ENCODE measurements at places on chromosomes 13 and 19.

GRCh38 chr19:47615230-47615629 lies 6.3 kb downstream of the BICRA start:
- peaks cover 2% of the 10 kb centered on the region for H3K36me3 ChIP-seq
- no peaks in the 10 kb centered on the region for H3K27me3 ChIP-seq
- H3K4me1 ChIP-seq, result peaks cover 57% of the 10 kb centered on the region
- H3K4me3 ChIP-seq, result peak overlapping the region; percentile 79
- DNase-seq, result no peak

GRCh38 chr13:90882551-90882950 lies 464.9 kb upstream of the MIR17HG start:
- no peaks in the 10 kb centered on the region for H3K4me1 ChIP-seq
- no peak overlapping the region for H3K27ac ChIP-seq
- no peak overlapping the region for H3K4me3 ChIP-seq
- no peaks in the 10 kb centered on the region for H3K27me3 ChIP-seq
- H3K36me3 ChIP-seq, result no peaks in the 10 kb centered on the region
- no peak for DNase-seq

- peaks cover 4% of the 10 kb centered on the region for H3K4me1 ChIP-seq
- H3K27ac ChIP-seq, result no peak overlapping the region
- H3K36me3 ChIP-seq, result no peaks in the 10 kb centered on the region
- no peaks in the 10 kb centered on the region for H3K27me3 ChIP-seq
These were observed 14.5 kb upstream of the TSPAN16 start for GRCh38 chr19:11281356-11282049.

DNA sequence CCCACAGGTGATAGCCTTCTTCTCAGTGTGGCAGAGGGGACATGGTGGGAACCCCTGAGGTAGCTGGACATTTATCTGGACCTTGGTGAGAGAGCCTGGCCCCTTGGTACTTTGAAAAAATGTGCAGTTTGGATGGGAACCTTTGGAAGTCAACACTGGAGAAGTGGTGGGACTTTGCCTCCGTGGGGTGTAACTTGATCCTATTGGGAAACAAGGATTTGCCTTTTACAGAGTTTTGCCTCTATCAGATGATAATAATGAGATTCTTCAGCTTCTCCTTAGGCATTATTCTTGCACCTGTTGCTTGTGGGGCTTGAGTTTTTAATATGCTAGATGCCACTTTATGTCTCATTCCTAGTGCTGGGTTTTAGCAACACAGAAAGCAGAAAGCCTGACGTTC lies 99.0 kb downstream of the ERCC5 start:
- DNase-seq, result no peak
- no peak overlapping the region for H3K27ac ChIP-seq
- peaks cover 11% of the 10 kb centered on the region for H3K4me1 ChIP-seq
- H3K27me3 ChIP-seq, result no peaks in the 10 kb centered on the region

DNA sequence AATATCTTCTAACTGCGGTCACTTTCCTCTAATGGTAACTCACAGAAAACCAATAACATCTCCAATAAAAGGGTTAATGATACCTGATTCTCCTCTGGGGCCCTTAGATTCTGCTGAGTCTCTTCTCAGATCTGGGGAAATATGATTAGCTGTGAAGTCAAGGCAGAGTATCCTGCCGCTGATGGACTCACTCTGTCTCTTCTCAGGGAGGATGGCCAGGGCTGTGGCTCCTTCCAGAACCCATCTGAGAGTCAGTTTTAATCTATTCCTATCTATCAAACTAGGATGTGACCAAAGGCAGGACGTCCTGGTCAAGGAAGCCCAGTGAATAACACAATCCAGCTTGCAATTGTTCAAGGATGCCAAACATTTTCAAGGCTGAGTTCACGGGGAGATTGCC lies 109.8 kb downstream of the SLC10A2 start:
- no peaks in the 10 kb centered on the region for H3K36me3 ChIP-seq
- H3K27ac ChIP-seq, result no peak overlapping the region
- no peak for DNase-seq
- H3K27me3 ChIP-seq, result peaks cover 2% of the 10 kb centered on the region
- no peaks in the 10 kb centered on the region for H3K4me1 ChIP-seq
- no peak overlapping the region for H3K4me3 ChIP-seq

DNA sequence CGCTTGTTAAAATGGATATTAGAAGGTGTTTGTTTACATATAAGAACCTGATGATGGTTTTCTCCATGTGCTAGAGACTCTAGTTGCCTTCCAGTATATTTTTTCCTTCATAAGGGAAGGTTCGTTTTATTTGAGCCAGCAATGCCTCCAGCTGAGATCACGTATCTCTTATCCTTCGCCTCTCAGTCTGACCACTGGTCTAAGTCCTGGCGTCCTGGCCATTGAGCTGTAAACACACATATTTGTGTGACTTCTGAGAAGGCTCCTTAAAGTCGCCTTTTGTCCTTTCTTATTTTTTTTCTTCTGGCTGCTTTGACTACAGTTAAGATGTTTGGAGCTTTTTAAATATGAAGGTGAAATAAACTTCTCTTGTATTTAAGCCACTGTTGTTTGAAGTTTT lies 23.7 kb upstream of the GPR183 start:
- H3K27me3 ChIP-seq, result no peaks in the 10 kb centered on the region
- no peak overlapping the region for H3K4me3 ChIP-seq
- no peak overlapping the region for H3K27ac ChIP-seq
- DNase-seq, result no peak
- H3K36me3 ChIP-seq, result peaks cover 19% of the 10 kb centered on the region
- H3K4me1 ChIP-seq, result no peaks in the 10 kb centered on the region

DNA sequence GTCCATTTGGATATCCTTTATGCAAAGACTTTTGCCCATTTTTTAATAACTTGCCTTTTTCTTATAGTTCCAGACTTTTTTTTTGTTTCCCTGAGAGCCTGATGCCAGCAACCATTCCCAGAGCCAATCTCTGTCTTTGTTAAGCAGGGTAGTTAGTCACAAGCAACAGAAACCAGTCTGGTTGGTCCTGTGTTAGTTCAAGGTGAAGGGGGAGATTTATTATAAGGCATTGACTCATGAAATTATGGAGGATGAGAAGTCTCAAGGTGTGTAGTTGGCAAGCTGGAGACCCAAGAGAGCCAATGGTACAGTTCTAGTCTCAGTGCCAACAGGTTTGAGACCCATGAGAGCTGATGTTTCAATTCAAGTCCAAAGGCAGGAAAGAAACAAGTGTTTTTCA lies 33.0 kb downstream of the GPR12 start:
- H3K27me3 ChIP-seq, result peaks cover 17% of the 10 kb centered on the region
- no peak for DNase-seq

- DNase-seq, result no peak
- H3K27ac ChIP-seq, result no peak overlapping the region
- H3K27me3 ChIP-seq, result peaks cover 21% of the 10 kb centered on the region
- peaks cover 26% of the 10 kb centered on the region for H3K4me1 ChIP-seq
These were observed 11.0 kb upstream of the BBC3 start for GRCh38 chr19:47241919-47242577.

GRCh38 chr13:95607366-95607765 lies 37.1 kb downstream of the DZIP1 start:
- peaks cover 12% of the 10 kb centered on the region for H3K36me3 ChIP-seq
- no peak for DNase-seq
- H3K4me3 ChIP-seq, result no peak overlapping the region
- no peak overlapping the region for H3K27ac ChIP-seq
- no peaks in the 10 kb centered on the region for H3K27me3 ChIP-seq

- no peak overlapping the region for H3K27ac ChIP-seq
- H3K4me1 ChIP-seq, result no peaks in the 10 kb centered on the region
- H3K4me3 ChIP-seq, result no peak overlapping the region
- no peaks in the 10 kb centered on the region for H3K36me3 ChIP-seq
- DNase-seq, result no peak
These were observed 162.5 kb upstream of the SLITRK1 start for GRCh38 chr13:84044805-84045204.

DNA sequence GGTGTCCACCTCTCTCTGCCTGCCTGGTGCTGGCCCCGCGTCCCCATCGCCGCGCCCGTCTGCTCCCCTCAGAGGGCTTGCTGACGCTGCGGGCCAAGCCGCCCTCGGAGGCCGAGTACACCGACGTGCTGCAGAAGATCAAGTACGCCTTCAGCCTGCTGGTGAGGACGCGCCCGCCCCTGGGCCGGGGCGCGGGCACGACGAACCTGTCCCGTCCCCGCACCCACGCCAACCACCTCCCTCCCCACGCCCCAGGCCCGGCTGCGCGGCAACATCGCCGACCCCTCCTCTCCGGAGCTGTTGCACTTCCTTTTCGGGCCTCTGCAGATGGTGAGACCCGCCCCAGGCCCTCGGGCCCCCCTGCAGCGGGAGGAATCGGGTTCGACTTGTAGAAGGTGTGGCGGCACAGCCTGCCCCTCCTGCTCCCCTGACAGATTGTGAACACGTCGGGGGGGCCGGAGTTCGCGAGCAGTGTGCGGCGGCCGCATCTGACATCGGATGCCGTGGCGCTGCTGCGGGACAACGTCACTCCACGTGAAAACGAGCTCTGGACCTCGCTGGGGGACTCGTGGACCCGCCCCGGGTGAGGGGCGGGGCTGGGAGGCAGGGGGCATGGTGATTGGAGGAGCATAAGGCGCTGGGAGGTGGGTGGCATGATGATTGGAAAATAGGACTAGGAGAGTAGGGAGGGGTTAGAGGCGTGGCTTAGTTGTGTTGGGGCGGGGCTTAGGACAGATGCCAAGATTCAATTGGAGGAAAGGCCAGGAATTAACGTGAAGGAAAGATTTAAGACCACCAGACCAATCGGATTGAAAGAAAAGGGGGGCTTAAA lies 6.6 kb downstream of the EPS8L1 start:
- H3K27ac ChIP-seq, result no peak overlapping the region
- DNase-seq, result no peak
- peaks cover 26% of the 10 kb centered on the region for H3K4me1 ChIP-seq
- peaks cover 3% of the 10 kb centered on the region for H3K36me3 ChIP-seq

GRCh38 chr19:12983542-12984142 lies 11.6 kb upstream of the NFIX start:
- H3K27ac ChIP-seq, result no peak overlapping the region
- H3K4me1 ChIP-seq, result peaks cover 9% of the 10 kb centered on the region
- H3K4me3 ChIP-seq, result no peak overlapping the region
- H3K27me3 ChIP-seq, result peaks cover 20% of the 10 kb centered on the region

DNA sequence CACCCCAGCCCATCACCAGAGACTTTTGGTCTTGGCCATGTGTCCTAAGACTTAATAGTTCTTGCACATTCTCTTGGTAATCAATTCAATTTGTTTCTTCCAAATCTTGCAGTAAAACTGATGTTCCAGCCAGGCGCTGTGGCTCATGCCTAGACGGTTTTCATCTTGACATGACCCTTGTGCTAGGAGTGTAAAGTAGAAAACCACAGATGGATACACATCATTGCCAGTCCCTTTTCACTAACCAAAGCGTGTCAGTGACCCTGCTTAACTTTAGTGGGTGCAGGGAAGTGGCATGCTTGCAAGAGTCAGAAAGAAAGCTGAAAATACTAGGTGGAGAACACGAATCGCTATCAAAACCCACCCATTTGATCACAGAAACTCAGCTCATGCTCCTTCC lies 18.0 kb upstream of the CD70 start:
- DNase-seq, result no peak
- H3K27ac ChIP-seq, result no peak overlapping the region
- H3K4me1 ChIP-seq, result peaks cover 2% of the 10 kb centered on the region
- peaks cover 45% of the 10 kb centered on the region for H3K27me3 ChIP-seq
- no peaks in the 10 kb centered on the region for H3K36me3 ChIP-seq
- no peak overlapping the region for H3K4me3 ChIP-seq

DNA sequence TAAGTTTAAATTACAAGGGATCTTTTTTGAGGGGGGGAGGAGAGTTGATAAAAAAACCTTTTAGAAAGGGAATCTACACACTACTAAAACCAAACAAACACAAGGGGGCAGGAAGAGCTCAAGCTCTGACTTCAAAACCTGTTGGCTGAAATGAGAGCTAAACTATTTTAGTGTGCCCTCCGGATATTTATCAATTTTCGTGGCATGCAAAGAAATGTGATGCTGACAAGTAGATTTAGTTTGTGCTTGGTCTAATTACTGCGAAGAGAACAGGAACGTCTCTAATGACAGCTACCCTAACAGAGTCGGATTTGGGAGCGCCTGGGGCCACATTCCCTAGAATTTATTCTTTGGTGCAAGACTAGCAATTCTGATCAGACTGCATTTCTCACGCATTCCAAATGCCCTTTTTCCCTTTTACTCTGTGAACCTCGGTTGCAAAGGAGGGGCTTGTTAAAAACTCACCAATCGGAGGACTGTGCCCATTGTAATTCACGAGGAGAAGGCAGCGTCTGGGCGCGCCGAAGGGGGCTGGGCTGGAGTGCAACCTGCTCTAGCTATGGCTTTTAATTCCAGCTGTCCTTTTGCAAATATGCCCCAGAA lies 802 bp upstream of the FREM2 start:
- no peak overlapping the region for H3K27ac ChIP-seq
- H3K4me3 ChIP-seq, result peak overlapping the region; percentile 98
- H3K4me1 ChIP-seq, result peaks cover 20% of the 10 kb centered on the region
- H3K27me3 ChIP-seq, result peaks cover 2% of the 10 kb centered on the region
- peaks cover 16% of the 10 kb centered on the region for H3K36me3 ChIP-seq

- no peak for DNase-seq
- H3K4me3 ChIP-seq, result peak overlapping the region; percentile 48
- H3K36me3 ChIP-seq, result no peaks in the 10 kb centered on the region
- no peak overlapping the region for H3K27ac ChIP-seq
These were observed 5.8 kb downstream of the ARHGAP35 start for GRCh38 chr19:46866407-46867136.

- H3K27ac ChIP-seq, result no peak overlapping the region
- DNase-seq, result no peak
- H3K4me3 ChIP-seq, result peak overlapping the region; percentile 31
These were observed 59.5 kb upstream of the ADGRL1 start for GRCh38 chr19:14265290-14266036.

DNA sequence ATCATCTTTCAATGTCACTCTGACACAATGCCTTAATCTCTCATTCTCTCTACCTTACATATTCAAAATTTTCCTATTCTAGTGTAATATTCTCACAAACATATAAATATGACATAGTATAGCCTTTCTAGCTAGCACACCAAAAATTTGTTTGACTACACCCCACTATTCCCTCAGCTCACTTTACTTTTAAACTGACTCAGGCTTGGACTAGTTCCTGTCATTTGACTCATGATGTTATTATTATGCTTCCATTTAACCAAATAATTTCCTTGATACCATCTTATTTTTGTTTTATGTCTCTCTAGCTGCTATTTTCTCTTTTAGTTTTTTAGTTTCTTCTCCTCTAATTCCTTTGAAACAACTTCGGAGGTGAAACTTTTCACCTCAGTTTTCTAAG lies 1745.6 kb upstream of the PCDH20 start:
- H3K4me1 ChIP-seq, result no peaks in the 10 kb centered on the region
- no peak for DNase-seq
- H3K4me3 ChIP-seq, result no peak overlapping the region

- H3K4me1 ChIP-seq, result no peaks in the 10 kb centered on the region
- no peak for DNase-seq
- H3K36me3 ChIP-seq, result peaks cover 4% of the 10 kb centered on the region
- H3K27ac ChIP-seq, result no peak overlapping the region
These were observed 91.3 kb downstream of the KCNRG start for GRCh38 chr13:50106559-50106958.

- peaks cover 13% of the 10 kb centered on the region for H3K27me3 ChIP-seq
- H3K4me1 ChIP-seq, result peaks cover 21% of the 10 kb centered on the region
- no peak for DNase-seq
- H3K4me3 ChIP-seq, result peak overlapping the region; percentile 26
- H3K36me3 ChIP-seq, result peaks cover 12% of the 10 kb centered on the region
- peak overlapping the region; percentile 22 for H3K27ac ChIP-seq
These were observed 4.1 kb upstream of the ZNF724 start for GRCh38 chr19:23254141-23254910.

- peaks cover 10% of the 10 kb centered on the region for H3K27me3 ChIP-seq
- H3K4me1 ChIP-seq, result no peaks in the 10 kb centered on the region
- H3K27ac ChIP-seq, result no peak overlapping the region
- H3K4me3 ChIP-seq, result no peak overlapping the region
These were observed 245.0 kb upstream of the SERP2 start for GRCh38 chr13:44128552-44129001.

All from neural crest cell (in vitro differentiated cells).